ENCODE measurements at places on chromosomes 7 and 10.

DNA sequence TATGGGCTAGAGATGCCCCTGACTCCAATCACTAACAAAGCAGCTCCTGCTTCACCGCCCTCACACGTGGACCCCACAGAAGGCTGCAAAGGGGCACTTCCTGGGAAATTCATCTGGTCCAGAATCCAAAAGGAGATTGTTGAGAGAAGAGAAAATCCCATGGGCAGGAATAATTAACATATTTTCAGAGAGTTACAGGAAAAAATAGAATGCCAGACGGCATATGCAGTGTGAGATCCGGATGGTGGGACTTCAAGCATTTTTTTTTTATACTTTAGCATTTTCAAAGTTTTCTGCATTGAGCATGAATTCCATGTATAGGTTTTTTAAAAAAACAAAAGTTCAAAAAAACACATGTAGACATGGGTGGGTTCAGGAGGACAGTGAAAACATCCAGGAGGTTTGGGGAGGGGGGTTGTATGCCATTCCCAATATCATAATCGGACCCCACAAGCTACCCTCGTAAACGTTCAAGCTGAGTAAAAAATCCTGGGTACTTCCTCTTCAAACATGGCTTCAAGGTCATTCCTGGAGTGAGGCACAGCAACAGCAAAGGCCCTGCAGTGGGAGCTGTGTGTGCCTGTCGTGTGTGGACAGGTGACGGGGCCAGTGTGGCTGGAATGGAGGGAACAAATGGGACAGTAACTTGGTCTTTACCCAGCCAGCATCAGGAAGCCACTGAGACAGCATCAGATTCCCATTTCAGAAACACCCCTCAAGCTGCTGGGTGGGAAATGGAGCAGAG, 128.1 kb downstream of the SLIT1 start:
- DNase-seq, result no peak

DNA sequence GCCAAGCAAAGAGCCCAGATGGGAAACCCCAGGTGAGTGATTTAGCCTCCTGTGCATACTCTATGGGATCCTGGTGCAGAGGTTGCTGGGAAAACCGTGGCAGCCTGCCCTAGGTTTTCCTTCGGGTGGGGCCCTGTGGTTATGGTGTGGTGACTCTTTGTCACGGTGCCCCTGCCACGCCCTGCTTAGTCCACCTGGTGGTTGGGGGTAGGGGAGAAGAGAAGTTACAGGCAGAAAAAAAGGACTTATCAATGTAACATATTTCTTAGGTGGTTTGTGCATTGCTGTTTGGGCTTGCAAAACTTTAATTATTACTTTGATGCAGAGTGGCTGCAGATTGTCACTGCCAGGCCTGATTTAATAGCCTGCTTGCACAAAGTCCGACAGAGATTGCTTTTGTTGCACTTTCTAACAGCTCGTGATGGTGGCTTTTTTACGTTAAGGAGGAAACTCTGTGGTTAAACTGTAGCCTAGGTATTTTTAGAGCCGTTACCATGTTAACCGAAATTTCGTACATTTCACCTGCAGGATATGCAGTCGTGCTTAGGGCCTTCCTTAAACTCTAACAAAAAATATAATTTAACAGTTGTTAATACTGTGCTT, 197.4 kb downstream of the RNLS start:
- peak; percentile 92 for DNase-seq

DNA sequence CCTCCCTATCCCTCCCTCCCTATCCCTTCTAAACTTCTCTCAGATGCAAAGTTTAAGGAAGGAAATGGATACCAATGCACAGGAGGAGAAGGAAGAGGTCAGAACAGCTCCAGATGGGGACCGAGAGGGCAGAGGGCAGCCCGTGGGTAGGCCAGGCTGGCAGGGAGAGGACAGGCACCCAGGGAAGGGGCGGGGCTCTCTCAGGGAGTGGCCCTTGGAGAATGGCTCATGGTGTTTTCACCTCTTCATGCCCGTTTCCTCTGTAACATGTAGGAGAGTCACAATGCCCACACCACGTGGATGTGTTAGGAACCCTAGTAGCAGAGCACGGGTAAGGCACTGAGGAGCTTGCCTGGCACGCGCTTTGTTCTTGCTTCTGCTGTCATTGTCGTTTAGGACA, 264.5 kb downstream of the CELF2 start:
- no peak for DNase-seq

DNA sequence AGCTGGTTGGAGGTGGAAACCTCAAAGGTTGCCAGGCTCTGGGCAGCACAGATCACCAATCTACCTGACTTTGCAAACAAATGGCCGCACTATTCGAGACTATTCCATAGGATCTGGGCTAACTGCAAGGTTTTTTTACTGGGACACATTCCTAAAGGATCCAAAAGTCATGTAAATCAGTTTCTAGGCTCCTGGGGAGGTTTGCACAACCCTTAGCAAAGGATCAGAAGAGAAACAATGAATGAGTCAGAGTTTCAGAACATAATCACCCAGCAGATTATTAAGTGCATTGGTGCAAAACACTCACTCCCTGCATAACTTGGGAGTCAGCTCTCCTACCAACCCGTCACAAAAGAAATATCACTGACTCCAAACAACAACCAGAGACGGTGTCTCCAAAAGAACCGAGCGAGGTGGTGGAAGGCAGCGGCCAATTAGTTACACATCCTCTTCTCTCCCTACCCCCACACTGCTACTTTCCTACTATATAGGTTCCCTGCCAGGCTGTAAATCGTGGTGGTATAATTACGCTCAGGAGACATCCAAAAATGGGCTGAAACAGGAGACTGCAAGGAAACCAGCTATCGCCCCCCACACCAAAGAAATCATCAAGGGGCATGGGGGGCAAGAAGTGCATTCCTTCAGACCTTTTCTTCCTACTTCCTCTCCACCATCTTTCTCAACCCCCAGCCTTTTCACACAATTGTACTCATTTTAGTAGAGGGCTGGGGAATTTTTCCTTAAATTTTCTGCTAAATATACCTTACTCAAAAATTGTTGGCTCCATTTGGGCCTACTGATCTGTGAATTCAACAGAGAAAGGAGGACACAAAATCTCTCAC, 3.2 kb downstream of the UBE2H start:
- DNase-seq, result peak; percentile 84

DNA sequence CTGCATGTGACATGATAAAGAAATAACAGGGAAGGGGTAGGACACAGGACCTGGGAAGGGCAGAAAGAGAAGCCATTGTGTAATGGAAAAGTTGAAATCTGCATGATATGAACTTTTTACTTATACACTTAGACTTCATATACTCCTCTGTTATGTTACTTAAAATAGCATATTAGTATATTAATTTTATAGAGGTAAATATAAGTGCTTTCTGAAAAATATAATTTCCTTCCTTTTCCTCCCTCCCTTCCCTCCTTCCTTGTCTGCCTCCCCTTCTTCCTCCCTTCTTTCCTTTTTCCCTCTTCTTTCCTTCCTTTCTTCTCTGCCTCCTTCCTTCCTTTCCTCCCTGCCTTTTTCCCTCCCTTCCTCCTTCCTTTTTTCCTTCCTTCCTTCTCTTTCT, 363.7 kb downstream of the CALN1 start:
- no peak for DNase-seq

DNA sequence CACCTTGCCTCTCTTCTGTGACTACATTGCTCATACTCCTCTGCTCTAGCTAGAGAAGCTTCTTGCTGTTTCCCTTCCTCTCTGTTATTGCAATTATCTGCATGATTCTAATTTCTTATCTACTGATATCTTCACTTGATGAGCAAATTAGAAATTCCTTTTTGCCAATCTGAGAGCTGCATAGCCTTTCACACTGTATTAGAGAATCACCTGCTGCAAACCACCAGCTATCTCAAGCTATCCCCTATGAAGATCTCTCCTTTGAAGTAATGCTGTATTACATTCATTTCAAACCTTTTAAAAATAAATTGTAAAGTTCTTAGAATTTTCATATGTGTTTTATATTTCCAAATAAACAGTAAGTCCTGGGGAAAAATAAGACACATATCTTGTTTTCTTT, 89.0 kb upstream of the ZNF804B start:
- no peak for DNase-seq

- DNase-seq, result no peak
Measured at GRCh38 chr10:91768123-91768522, 30.1 kb upstream of the TNKS2 start.

GRCh38 chr7:44272456-44272855, 52.9 kb downstream of the CAMK2B start:
- no peak for DNase-seq

DNA sequence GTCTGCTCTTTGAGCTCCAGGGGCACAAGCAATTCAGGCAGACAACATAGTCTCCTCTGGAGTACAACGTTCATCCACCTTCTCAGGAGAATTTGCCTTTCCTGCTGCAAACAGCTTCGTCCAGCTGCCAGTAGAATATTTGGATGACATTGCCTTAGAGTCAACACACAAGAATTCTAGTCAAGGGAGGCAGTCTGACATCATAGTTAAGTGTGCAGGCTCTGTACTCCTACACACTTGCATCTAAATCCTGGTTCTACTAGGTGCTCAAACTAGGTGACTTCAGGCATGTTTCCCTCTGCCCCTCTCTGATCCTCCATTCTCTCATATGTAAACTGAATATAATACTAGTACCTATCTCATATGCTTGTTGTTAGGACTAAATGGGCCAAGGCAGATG, 314.8 kb downstream of the HPSE2 start:
- DNase-seq, result no peak

- no peak for DNase-seq
Measured at GRCh38 chr7:94154858-94155257, 150.7 kb upstream of the BET1 start.

- no peak for DNase-seq
Measured at GRCh38 chr7:137916564-137916963, 69.8 kb upstream of the DGKI start.

DNA sequence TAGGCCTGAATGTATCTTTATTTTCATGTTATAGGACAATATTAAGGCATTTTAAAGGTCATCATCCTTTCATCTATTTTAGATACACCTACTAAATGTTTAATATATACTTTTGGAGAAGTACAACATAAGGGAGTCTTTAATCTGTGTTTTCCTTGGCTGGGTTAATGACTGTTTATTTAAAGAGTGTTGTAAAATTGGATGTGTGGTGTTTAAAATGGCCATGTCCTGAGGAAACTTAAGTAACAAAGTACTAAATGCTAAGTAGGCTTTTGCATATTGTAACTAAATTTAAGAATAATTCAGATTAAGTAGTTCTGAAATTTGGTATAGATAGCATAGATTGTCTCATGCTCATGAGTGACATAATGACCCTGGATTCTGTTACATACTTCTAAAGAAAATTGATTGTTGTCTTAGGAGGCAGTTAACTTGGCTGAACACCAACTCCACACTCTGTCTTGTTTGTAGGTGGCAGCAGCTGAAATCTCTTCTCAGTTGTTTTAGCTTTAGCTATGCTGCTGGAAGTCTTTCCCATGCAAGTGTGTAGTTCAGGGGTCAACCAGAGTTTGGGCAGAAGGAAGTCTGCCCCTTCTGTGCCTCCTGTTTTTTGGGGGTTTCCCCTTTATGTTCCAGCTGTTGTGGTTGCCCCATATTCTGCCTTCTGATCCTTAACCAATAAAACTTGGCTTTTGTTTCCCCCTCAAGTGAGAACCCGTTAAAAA, 29.2 kb downstream of the DLD start:
- DNase-seq, result no peak

DNA sequence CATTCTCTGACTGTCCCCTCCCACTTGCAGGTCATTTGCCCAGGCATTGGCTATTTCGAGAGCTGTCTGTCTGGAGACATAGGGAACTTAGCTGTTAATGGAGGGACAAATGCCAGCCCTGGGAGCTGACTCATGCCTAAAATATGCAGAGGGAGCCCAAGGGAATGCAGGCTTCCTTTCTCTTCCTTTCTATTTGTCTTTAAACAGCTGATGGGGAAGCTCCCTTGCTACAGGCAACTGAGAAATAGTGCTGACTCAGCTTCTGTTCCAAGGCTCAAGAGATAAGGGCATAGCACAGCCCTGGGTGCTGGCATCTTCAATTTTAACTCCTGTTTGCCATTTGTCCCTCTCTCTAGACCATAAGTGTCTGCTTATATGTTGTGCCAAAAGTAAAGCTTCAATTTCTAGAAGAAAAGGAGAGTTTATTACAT, 82.7 kb upstream of the C1GALT1 start:
- DNase-seq, result peak; percentile 96

DNA sequence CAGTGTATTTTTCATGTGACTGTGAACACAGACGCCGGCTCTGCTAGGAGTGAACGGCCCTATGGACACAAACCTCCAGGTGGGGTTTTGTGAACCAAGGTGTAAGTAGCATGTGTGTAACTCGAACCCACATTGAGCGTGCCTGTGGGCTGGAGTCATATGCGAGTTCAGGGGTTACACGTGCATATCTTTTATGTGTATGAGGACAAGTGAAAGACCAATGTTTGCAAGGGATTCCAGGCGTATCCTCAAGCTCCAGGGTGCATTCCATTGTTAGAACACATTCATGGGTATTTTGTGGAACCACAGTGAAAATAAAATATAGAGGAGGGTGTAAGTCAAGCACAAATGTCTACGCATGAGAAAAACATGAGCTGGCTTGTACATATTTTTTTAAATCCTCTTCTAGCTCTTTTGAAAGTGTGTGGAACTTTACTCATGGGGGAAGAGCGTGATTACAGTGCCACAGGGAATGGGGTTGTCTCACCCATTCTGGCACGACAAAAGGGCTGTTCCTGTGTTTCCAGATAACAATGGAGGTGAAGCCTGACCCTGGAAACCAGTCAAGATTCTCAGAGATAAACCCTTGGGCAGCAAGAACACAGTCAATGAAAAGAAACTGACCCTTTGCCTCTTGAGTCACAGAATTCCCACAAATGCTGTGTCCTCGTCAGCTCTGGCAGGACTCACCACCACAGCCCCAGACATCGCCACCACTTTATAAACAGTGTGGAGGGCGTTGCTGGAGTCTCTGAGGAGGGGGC, 37.0 kb upstream of the GOT1 start:
- DNase-seq, result no peak

DNA sequence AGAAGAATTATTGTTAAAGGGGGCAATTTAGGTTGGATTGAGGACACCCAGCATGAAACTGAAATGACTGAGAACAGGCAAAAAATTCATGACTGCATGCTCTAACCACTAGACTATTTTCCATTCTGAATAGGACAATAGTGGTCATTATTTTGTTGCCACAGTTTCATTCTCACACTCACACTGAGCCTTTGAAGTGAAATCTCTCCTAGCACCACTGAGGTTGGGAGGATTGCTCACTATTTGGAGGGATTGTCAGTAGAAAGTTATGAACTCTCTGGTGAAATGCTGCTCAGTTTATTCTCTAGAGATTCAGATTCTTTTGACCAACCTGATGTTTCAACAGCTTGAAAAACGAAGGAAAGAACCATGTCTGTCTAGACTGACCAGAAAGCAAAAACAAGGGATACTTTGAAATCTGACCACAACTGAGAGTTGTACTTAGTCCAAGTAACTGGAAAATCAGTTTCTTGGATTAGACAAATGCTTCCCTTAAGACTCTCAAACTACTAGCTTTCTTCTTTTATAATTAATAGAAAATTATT, 191.2 kb downstream of the DYNC1I1 start:
- no peak for DNase-seq

GRCh38 chr7:11875635-11876034, 43.6 kb upstream of the THSD7A start:
- no peak for DNase-seq

DNA sequence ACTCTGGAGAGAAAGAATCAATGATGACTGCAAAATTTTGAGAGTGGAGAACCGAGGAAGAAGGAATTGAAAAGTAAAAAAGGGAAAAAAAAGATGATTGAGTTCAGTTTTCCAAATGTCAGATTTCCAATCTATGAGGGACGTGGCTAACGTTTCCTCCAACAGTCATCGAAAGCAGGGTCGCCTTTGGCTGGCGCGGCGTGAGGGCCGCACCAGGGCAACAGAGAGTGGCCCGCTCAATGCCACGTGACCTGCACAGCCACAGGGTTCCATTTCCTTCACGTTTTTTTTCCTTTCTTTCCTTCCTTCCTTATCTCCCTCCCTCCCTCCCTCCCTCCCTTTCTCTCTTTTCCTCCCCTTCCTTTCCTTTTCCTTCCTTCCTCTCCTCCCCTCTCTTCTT, 101.9 kb downstream of the WDR37 start:
- no peak for DNase-seq

Data from HT-29 (cell line).